ENCODE measurements at places on chromosomes 3 and 15.
A peak's percentile ranks its signal among the peaks of the same experiment; 100 is the strongest.

DNA sequence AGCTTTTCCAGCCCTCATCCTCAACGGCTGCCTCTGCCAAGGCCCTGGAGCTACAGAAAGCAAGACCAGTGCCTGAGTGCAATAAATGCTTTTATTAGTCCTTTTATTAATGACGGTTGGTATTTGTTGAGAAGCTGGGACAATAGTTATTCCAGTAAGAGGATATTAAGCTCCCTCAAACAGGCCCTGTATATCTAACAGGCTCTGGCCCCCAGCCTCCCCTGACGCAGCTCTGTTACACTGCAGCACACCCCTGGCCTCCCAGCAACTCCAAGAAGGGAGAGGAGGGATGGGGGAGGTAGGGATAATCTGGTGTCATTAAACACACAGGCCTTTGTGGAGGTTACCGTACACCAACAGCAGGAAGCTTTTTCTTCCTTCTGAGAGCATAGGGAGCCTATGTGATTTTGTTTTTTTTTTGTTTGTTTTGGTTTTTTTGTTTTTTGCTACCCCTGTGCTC is 30.8 kb upstream of the MAGEF1 start:
- DNase-seq: no peak

GRCh38 chr15:101528917-101529299 is 39.4 kb upstream of the PCSK6 start:
- no peak for DNase-seq

DNA sequence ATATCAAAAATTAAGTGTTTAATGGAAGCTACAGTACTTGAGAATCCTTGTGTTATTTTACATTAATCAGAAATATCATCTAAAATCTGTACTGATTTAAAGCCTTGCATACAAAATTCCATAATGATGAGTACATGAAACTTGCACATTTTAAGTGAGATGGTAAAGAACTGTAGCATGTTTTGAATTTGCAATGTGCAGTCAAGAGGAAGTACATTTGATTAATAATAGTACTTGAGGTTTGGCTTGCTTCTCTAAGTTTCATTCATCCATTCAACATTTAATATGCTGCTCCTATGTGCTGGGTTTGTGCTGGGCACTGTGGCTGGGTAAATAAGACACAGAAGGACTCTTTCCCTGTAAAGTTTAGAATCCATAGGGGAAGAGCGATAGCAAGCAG is 332.3 kb downstream of the CNTN3 start:
- DNase-seq: no peak

- no peak for DNase-seq
These were observed 20.6 kb downstream of the HEG1 start for GRCh38 chr3:125035217-125035616.

DNA sequence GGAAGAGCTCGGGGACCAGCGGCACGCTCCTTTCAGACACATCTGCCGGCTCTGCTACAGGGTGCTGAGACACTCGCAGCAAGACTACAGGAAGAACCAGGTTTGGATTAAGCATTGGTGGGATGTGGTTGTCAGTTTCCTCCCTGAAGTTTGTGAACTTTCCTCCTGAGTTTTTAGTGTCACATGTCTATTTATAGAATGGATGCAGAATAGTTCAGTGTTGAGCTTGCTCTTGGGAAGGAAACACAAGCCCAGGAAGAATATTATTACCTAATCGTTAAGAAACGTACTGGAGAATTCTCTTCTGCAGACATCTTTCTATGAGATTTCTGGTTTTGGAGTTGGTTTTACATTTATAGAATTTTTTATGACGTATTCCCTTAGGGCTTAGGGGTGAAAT is 172.0 kb downstream of the ITPR1 start:
- DNase-seq: no peak

DNA sequence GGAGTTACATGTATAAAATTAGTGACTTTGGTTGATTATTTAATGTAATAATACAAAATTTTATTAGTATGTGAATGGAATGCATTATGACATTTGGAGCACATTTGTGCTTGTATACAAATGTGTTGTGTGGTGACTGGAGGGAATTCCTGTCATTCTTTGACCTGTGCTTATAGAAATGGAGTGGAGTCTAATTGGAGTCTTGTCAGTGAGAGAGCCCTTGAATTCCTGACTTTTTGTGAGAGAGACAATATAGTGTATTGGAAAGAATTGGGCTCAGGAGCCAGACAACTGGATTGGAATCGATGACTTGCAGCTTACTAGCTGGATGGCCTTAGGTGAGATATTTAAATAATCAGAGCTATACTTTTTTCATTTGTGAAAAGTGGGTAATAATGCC is 9.4 kb downstream of the TCF12 start:
- DNase-seq: no peak

DNA sequence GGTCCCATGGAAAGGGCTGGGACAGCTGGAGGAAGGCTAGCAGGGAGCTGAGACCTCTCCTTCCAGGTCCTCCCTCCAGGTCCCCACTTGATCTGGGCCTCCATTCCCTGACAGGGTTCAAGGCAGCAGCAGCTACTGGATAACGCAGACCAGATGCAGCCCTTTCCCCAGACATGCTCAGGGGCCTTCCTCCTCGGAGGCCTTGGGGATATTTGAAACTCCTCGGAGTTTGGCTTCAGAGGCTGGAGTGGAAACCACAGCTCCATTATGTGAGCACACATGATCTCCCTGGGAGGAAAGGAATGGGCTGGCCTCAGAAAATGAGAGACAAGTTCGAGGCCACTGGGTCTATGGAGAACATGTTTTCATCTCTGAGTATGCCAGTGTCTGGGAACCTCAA is 119.3 kb downstream of the SMAD6 start:
- no peak for DNase-seq

DNA sequence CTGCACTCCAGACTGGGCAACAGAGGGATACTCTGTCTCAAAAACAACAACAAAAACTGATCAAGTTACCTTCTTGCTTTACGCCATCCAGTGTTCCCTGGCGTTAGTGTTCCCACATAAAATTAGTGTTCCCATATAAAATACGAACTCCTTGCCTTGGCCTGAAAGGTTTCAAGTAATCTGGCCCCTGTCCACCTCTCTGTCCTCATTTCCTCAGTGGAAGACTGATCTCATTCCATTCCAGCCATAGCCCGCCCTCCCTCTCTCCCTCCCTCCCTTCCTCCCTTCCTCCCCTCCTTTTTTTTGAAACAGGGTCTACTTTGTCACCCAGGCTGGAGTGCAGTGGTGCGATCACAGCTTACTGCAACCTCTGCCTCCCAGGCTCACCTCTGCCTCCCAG is 2.8 kb upstream of the CAND2 start:
- no peak for DNase-seq

DNA sequence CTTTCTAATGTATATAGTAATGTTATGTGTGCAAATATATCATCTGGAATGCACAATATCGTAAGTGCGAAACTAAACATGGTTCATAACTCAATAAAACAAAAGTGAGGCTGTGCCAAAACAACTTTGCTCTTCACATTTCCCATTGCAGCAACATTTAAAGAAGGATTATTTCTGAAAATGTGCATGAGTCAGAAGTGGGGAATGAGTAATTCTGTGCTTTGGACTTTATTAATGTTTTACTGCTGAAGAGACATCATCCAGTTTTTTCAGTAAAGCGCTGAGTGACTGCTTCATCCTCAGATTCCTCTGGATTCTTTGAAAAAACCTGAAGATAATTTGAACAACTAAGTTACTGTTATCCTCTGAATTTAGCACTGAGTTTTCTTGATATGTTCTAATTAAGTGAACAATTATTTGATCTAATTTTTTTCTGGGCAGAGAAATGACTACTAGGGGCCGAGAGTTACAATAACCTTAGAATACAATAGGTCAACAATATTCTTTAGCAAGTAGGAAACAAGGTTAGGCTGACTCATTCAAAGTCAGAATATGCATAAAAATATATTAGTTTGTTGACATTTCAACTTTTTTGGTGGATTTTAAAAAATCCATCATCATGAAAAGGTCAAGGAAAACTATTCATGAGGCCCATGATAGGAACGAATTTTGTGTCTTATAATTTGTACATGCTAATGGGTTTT is 20.0 kb upstream of the PLCL2 start:
- DNase-seq: no peak

- no peak for DNase-seq
These were observed 53.4 kb downstream of the FOXB1 start for GRCh38 chr15:60057554-60057953.

- DNase-seq: peak; percentile 90
These were observed 2.4 kb downstream of the CIB1 start for GRCh38 chr15:90231028-90232017.

- peak; percentile 41 for DNase-seq
These were observed 1.1 kb downstream of the ATP10A start for GRCh38 chr15:25862071-25862471.

DNA sequence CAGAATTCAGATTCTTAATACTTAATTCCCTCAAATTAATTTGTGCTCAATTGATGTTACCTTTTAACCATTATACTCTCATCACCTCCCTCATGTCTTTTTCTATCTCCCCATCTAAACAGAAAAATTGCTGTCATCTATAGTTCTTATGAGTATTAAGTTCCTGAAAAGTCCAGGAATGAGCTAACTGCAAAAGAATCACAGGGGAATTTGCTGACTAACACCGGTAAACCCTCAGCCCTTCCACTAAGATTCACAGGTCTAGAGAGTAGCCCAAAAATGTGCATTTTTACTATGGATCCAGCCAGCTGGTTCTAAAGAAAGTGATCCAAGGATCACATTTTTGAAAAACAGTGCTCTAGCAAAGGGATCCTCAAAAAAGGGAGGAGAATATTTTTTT is 67.0 kb downstream of the SETD2 start:
- DNase-seq: no peak

- DNase-seq: no peak
These were observed 38.7 kb upstream of the CA12 start for GRCh38 chr15:63420333-63420747.

- DNase-seq: no peak
These were observed 43.3 kb downstream of the ATOSA start for GRCh38 chr15:52635908-52636307.

GRCh38 chr3:10505050-10505790 is at the start of gene ATP2B2:
Gene ATP2B2, minus strand, starts transcription at chr3:10505586. Its CDS starts 56,043 bp downstream, at chr3:10449543.
- peak; percentile 19 for DNase-seq

GRCh38 chr3:54631516-54632325 is 296.1 kb downstream of the LRTM1 start:
- no peak for DNase-seq

DNA sequence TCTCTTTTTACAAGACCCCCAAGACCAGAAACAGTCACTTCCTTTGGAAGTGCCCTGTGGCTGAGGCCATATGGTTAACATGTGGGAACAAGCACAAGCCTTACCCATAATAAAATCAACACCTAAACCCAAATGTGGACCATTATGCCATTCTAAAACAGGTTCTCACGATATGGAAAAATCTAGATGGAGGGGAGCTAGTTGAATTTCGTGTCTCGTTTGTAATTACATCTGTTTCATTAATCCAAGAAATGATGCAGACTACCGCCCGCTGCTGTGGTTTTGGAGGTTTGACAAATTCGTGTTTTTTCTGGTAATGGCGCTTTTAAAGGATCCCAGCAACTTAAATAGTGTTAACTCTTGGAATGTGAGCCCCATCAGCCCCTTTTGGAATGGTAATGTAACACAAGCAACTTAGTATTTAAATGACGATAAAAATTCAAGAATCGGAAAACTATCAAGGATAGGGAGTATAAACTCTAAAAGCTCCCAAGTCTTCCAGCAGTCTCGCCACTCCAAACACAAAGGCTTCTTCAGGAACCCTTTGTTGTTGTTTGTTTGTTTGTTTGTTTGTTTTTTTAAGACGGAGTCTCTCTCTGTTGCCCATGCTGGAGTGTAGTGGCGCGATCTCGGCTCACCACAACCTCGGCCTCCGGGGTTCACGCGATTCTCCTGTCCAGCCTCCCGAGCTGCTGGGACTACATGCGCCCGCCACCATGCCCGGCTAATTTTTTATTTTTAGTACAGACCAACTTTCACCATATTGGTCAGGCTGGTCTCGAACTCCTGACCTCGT is 1.1 kb downstream of the CNBP start:
- peak; percentile 43 for DNase-seq

DNA sequence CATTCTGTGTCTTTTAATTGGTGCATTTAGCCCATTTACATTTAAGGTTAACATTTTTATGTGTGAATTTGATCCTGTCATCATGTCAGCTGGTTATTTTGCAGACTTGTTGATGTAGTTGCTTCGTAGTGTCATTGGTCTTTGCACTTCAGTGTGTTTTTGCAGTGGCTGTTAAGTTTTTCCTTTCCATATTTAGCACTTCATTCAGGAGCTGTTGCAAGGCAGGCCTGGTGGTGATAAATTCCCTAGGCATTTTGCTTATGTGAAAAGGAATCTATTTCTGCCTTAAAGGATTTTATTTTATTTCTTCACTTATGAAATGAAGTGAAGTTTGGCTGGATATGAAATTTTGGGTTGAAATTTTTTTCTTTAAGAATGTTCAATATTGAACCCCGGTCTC is 70.2 kb upstream of the CD96 start:
- no peak for DNase-seq

DNA sequence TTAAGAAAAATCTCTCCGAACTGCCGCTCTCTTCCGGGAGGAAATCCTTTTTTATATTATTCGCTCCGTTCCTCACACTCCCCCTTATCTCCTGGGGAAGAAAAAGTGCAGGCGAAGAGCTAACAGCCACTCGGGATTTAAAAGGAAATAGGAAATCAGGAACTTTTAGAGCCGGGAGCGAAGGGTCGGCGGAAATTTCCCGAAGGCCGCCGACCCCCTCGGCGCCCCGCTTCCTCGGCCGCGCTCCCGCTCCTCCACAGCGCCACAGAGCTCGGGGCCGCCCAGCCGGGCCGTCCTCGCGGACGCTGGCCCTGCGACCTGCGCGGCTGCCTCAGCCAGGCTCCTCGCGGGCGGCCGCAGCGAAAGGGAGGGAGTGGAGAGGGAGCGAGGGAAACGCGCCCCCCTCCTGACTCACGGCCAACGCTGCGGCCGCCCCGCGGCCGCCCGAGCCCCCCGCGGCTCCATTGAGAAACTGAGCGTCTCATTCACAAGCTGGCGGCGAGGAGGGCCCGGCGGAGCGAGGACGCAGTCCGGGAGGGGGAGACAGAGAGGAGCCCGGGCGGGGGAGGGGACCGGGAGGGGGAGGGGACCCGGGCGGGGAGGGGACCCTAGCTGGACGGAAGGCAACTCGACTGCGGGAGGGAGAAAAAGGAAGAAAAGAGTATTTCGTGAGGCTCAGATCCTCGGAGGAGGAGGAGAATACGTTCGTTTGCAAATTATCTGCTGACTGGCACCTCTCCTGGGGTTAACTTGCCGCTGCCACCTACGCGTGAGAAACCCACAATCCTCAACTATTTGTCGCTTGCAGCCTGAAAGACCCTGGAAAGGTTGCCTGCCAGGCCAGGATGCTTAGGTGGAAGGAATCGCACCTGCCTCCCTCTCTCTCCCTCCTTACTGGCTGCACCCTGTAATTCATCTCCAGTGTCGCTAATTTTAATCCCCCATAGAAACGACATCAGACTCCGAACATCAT is at the start of gene PTPN9:
Gene PTPN9, minus strand, starts transcription at position 368 of the 973 bp plus-strand sequence. CDS start 539 bp downstream, outside the sequence.
- DNase-seq: peak; percentile 76

GRCh38 chr3:145429546-145429945 is 731.4 kb downstream of the PLOD2 start:
- DNase-seq: no peak

Measured in activated naive CD4-positive, alpha-beta T cell treated with anti-CD3 and anti-CD28 coated beads for 36 hours (primary cell).